GM04503 (cell line): ENCODE measurements at places on chromosomes 3 and 15.

DNA sequence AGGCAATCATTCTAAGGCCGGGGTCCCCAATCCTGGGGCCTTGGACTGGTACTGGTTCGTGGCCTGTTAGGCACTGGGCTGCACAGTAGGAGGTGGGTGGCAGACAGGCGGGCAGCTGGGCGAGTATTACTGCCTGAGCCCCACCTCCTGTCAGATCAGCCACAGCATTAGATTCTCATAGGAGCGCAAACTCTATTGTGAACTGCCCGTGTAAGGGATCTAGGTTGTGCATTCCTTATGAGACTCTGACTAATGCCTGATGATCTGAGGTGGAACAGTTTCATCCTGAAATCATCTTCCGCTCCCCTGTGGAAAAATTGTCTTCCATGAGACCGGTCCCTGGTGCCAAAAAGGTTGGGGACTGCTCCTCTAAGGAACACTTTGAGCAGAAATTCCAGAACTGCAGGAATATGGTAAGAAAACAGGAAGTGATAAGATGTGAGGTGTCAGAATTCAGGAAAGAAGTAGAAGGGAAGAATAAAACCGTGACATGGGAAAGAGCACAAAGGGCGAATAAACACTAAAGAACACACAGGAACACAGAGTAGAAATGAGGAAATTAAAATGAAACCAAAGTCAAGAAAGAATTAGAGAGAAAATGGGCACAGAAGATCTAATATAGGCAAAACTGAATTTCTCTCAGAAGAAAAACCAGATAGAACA is 57.6 kb downstream of the PDCD6IP start:
- no peak for DNase-seq

GRCh38 chr3:33391255-33391995 is 48.8 kb downstream of the UBP1 start:
- DNase-seq = no peak

GRCh38 chr3:177530908-177531307 is 333.6 kb upstream of the TBL1XR1 start:
- DNase-seq = no peak

- no peak for DNase-seq
Measured at GRCh38 chr3:180093535-180093934, 56.8 kb upstream of the PEX5L start.

DNA sequence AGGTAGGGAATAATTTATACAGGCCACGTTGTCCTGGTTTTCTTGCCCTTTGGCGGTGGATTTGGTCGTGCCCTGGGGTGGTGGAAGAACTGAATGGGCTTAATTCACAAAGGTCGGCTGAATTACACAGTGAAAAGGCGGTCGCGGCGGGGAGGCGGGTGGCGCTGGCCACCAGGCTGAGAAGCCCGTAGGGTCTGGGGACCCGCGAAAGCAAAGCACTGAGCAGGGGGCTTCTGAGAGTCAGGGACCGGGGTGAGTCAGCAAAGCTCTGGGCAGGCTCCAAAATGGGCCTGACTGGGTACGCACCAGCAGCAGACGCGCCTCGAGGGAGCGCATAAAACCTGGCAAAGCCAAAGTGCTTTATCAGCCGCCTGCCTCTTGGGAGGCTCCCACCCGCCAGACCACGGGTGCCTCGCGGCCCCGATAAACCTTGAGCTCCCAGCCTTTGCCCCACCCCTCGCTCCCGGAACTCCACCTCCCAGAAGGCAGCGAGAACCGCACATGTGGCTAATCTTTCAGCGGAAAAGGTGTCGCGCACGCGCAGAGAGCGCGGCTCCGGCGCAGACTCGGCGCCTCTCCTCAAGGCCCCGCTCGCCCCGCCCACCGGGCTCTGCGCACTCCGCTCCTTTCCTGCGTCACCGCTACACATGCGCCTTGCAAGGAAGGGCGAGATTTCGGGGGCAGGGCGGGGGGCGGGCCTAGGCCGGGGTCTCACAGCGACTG is 377 bp upstream of the ABCF3 start:
- DNase-seq = peak; percentile 87

- no peak for DNase-seq
Measured at GRCh38 chr15:69161878-69162213, 1.4 kb downstream of the GLCE start.

GRCh38 chr3:42166214-42166613 is 75.1 kb downstream of the TRAK1 start:
- no peak for DNase-seq

DNA sequence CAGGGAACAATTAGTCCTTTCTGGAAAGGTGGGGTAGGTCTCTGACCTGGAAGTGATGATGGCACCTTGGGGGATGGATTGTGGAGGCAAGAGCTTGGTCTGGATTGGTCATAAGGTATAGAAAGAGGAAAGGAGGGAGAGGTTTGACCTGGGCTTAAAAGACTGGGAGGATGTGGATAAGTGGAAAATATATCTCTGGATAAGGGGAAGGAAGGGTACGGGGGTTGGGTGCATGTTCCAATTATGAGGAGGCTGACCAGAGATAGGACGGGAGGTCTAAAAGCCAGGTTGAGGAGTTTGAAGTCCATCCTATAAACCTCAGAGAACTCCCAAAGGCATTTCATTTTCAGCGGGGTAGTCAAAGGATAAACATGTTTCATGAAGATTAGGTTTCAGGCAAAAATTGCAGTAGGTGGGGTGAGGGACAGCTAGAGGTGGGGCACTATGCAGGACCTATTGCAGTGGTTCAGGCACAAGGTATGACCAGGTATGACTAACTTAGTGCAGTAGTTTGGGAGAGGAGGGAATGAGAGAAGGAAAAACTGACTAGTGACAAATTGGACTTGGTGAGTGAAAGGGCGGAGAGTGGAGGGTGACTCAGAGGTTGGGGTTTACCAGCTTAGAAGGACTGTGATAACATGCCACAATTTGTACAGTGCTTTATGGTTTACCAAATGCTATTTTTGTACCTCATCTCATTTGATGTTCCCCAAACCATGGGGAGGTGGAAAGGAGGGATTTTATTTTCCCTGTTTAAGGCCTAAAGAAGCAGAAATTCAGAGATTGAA is 10.7 kb downstream of the PDE8A start:
- DNase-seq = no peak

DNA sequence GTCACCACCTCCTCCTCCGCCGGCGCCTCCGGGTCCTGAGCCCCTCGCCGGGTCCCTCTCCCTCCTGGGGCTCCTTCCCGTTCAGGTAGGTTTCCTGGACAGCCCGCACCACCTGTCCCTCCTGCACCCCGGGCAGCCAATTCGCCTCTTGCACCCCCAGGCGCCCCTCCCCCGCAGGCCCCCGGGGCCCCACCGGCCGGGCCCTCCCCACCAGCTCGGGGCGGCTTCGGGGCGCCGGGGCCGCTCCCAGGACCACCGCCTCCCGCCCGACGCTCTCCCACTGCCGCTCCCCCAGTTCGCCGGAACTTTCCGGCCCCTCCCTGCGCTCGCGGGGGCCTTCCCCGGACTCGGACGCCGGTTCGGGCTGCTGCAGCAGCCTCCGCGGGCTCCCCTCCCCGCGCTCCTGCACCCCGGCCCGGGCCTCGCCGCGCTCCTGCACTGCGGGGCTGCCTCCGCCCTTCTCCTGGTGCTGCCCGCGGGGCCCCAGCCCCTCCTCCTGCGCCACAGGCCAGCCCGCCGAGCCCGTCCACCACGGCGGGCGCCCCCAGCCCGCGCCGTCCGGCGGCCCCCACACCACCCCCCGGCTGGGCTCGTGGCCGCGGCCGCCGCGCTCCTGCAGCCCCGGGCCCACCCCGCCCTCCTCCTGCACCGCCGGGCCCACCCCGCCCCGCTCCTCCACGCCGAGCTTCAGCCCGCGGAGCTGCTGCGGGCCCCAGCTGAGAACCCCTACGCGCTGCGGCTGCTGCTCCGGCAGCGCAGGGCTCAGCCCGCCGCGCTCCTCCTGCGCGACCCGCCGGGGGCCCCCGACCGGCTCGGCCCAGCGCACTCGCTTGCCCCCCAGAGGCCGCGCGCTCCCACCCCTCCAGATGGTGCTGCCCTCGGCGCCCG is 587 bp upstream of the TNK2 start:
- DNase-seq = no peak

DNA sequence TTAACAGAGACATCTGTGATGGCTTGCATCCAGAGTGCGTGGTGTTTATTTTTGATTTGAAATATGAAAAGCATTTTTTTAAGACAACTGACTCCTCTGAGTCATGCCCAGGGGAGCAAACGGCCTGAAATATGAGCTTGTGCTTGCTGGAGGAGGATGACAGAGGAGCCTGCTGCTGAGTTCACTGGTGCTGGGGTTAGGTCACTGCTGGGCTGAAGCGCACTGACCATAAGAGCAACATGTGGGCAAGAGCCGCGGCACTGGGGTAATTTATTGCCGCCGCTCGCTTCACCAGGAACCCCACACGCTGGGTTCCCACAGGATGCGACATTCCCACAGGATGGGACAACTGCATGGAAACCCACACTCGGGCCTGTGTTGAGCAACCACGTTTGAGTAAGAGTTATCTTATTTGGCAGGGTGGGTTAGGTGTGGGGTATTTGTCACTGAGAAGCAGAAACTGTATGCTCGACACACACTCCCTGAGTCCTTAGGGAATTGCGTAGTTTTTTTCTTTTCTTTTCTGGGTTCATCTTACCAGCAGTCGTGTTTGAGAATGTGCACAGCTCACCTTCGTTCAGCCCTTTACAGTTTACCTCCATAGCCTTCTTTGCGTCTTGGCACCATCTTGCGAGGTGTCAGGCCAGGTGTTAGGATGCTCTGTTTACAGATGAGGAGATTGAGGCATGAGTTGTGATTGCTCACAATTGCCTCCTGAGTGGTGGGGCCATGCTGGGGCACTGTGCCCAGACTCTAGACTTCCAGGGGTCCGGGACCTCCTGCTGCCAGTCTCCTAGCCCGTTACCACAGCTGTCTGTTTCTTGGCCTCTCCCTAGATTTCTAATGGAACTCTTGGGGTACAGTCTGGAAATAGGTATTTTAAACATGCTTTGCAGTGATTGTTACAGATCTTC is 60.4 kb downstream of the SMAD3 start:
- DNase-seq = peak; percentile 99

DNA sequence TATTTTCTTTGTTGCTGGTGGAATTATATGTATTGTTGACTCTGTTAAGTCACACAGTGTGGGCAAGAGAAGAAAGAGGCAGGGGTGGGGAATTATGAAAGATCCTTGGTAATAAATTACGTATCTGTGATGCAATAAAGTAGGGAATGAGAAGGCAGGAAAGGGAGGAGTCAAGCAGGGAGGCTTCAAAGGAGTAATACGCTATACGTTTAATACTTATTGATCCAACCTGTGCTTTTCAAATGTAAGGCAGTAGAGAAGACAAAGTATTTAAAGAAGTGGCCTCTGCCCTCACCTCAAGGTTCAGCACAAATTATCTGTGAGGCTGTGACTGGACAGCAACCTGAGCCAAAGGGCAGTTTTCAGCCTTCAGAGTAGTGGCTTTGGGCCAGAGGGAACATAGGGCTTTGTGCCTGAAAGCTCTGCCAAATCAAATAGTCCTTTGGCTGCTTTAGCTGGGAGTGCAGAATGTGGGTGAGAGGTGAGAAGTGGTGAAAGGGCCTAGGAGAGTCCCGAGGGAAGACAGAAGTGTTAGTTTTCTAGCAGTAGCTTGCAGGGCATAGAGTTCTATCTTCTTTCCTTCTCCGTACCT is 1.2 kb upstream of the PLIN1 start:
- peak; percentile 85 for DNase-seq

DNA sequence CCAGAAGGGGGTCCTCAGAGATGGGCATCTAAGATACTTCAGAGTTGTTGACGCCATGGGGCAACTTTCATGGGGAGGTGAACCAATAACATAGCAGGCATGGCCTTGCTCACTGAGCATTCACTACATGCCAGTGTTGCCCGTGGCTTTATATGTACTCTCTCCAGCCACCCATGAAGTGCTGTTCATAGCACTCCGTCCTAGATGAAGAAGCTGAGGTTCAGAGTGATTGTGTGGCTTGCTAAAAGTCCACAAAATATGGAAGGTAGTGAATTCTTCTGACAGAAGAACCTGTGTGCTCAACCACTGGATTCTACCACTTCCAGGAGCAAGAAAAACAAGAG is 9.8 kb upstream of the SEMA4B start:
- DNase-seq = no peak
